Astrocyte of the spinal cord (primary cell): ENCODE measurements at places on chromosomes 1 and 21.
A peak's percentile ranks its signal among the peaks of the same experiment; 100 is the strongest.

- no peak for DNase-seq
Observed at GRCh38 chr1:163361123-163361934, 39.6 kb downstream of the NUF2 start.

DNA sequence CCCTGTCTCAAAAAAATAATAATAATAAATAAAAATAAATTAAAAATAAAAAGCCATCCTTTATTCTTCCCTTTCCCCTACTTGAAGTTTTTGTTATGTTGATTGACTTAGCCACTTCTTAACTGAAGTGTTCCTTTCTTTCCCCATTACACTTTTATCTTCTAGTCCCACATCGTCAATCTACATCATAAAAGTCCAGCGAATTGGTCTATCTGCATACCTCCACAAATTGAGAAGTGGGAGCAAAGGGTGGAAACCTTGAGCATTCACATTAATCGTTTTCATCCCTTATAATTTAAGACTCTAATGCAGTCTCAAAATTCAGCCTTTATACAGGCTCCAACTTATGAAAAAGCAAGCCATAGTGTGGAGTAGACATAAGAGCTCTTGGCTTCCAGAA lies 6.5 kb upstream of the ZYG11A start:
- no peak for DNase-seq

DNA sequence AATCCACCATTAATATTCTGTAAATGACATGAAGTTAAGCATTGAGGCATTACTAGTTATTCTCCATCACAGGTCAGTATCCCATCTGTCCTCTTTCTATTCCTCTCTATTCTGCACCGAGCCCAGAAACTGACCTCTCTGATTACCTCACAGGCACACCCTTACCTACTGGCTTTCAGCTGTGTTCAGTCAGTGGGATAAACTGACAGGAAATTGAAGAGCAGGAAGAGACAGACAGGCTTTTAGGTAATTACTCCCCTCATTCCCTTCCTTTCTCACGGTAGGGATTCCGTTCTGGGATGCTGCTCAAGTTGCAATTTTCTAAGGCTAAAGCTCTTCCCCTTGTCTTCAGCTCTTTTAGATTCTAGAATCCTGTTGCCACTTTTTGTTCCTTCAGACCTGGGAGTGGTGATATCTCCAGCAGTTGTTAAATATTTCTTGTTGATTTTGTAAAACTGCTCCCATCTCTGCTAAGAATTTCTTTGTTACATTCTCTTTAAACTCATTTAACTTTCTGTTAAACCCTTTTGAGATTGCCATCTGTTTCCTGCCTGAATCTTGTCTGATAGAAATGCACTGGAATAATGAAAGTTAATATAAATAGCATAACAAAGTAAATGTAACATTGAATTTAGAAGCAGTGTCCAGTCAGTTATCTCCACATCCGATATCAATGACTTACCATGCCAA lies 1063.4 kb downstream of the PLA2G4A start:
- no peak for DNase-seq

GRCh38 chr1:12544992-12545391 lies 73.0 kb downstream of the DHRS3 start:
- DNase-seq, result no peak

- DNase-seq, result no peak
Observed at GRCh38 chr1:28143496-28144202, 32.8 kb downstream of the PTAFR start.

GRCh38 chr21:45154511-45155508 lies 80.4 kb downstream of the ADARB1 start:
- DNase-seq, result peak; percentile 80

- DNase-seq, result peak; percentile 38
Observed at GRCh38 chr1:220843481-220844011, 35.7 kb upstream of the HLX start.

- DNase-seq, result no peak
Observed at GRCh38 chr1:226360106-226360746, 47.7 kb downstream of the PARP1 start.

- peak; percentile 24 for DNase-seq
Observed at GRCh38 chr1:205800427-205800826, 12.6 kb downstream of the SLC41A1 start.

GRCh38 chr1:5347726-5348125 lies 644.5 kb downstream of the NPHP4 start:
- no peak for DNase-seq

- no peak for DNase-seq
Observed at GRCh38 chr21:38267991-38268863, 11.4 kb downstream of the KCNJ15 start.

GRCh38 chr1:221416723-221417122 lies 325.2 kb downstream of the DUSP10 start:
- DNase-seq, result no peak

GRCh38 chr21:39681845-39682244 lies 63.1 kb upstream of the IGSF5 start:
- peak; percentile 79 for DNase-seq

- DNase-seq, result no peak
Observed at GRCh38 chr1:158329733-158330132, 1.6 kb downstream of the CD1B start.

GRCh38 chr1:94286864-94287437 lies 49.6 kb upstream of the ARHGAP29 start:
- DNase-seq, result no peak

- peak; percentile 24 for DNase-seq
Observed at GRCh38 chr1:247210062-247210375, 38.2 kb upstream of the ZNF124 start.

DNA sequence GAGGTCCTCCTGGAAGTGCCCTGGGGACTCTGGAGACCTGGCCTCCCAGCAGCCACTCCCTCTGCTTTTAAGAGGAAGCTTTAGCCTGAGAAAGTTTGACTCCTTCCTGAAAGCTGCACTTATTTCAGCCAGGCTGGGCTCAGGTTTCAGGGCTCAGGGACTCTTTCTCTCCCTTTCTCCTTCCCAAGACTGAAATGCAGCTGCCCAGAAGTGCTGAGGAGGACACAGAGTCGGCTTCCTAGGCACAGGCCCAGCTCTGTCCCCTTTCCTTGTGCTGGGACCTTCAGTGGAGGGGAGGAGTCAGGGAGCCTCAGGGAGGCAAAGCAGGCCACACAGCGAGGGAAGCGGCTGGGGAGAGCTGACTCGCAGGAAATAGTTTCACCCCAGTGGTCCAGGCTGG lies 137.3 kb downstream of the NAV1 start:
- DNase-seq, result peak; percentile 49

DNA sequence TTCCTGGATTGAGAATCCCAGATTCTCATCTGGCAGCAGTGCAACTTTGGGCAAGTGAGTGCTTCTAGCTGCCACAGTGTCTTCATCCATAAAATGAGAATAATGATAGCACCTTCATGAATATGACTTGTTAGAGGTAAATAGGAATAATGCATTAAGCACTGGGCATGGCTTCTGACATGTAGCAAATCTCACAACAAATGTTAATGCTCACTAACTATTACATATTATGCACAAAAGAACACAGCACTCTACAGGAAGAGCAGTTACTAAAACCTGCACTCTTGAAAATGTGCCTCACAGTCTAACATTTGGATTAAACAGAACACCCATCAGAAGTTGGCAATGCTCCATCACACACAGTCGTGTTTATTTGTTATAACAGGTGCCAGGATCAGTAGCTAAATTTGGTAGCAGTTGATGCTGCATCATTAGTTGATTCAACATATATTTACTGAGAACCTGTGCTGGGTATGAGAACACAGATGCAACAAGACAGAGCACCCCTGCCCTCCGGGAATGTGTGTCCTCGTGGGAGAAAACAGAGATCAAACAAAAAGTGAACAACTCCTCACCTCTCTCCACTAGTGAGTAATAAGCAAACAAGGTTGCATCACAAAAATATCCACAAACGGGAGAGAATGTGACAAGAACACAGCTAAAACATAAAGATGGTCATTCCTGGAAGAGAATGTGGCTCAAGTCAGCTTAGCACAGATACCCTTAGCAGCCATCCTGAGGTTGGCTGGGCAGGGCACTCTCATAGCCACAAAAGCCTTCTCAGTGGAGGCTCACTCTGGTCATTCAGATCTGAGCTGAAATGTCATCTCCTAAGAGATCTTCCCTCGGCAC lies 26.2 kb upstream of the LBR start:
- DNase-seq, result peak; percentile 32

DNA sequence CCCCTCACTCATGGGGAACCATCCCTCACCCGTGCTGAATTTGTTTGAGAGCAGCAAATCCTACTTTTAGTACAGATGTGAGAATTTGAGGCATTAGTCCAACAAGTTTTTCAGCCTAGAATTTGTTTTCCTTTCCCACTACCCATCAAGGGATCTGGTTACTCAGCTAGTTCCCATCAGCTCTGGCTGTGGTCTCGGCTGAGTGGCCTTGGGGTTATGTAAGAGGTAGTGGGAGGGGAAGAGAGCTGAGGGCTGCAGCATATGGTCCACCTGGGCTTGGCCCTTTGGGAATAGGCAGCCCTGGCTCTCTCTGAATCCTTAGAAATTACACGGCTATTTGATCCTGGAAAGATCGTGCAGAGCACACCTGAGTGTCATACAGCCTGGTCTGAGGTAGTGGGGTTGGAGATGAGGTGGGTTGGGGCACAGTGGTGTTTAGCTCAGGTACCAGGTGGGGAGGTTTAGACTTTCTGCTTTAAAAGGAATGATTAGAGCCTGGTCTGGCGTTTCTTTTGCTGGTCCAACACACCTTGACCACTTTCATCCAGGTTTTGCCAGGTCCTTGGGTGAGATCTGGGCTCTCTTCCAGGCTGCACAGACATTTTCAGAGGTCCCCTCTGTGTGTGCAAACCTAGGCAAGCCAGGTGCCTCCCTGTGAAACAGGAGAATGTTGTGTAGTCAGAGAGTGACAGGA lies 4.2 kb downstream of the GSTM4 start:
- no peak for DNase-seq

DNA sequence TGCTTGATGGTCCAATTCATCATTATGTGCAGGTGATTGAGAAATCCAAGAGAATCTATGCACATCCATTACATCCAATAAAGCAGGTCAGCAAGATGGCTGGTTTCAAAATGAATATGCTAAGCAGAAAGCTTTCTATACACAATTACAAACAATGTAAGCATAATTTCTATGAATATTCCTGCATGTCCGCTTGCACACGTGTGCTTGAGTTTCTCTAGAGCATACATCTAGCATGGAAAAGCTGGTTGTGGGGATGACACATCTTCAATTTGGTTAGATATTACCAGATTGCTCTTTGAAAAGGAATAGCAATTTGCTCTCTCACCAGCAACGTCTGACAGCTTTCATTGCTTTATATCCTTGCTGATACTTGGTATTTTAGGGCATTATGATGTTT lies 160.4 kb upstream of the HMGB4 start:
- DNase-seq, result no peak

DNA sequence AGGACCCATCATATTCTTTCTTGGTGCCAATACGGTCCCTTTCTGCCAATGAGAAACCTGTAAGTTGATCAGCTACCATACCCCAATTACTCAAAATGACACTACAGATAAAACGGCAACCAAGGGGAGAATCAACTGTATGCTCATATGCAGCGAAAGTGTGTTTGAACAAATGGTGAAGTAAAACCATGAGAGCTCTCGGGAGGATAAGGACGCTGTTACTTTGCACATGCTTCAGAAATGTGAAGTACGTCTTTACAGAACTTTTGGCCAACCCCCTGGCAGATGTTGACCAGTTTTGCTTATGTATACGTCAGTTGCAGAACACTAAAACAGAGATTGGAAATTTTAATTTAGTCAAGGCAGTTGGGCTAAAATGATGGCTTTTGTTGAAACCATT lies 79.6 kb downstream of the PROX1 start:
- no peak for DNase-seq

DNA sequence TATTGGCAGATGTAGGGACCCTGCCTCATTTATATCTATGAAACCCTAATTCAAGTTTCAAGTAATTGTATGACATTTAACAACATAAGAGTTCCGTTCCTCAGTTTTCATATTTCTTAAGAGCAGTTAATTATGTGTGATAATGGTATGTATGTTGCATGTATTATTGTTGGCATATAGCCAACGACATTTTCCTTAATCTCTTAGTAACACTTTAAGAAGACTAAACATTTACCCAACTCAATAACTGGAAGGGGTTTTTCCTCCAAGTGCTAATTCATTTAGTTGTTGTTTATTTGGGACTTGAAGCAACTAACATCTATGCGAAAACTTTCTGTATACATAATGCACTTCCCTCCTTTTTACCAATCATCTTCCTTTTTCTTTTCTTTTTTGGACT lies 1.5 kb upstream of the RALGPS2 start:
- DNase-seq, result no peak

DNA sequence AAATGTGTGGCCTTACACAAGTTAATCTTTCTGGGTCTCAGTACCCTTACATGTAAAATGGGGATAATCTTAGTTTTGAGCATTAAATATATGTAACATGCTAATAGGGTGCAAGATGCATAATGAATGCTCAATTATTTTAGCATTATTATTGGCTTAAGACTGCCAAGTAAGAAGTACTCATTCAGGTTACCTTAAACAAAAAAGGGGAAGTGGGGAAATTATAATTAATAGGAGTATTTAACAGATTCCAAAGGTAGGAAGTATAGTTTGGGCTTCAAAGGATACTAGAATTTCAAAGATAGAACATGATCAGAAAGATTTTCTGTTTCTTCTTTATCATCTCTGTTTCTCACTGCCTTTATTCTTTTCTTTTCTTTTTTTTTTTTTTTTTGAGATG lies 5.8 kb upstream of the CFAP126 start:
- DNase-seq, result no peak

- peak; percentile 24 for DNase-seq
Observed at GRCh38 chr1:111334169-111334568, 43.5 kb downstream of the CHIA start.

- no peak for DNase-seq
Observed at GRCh38 chr1:57800376-57800775, 376.5 kb upstream of the DAB1 start.

- DNase-seq, result peak; percentile 74
Observed at GRCh38 chr1:95974586-95974985, 740.6 kb downstream of the RWDD3 start.

- DNase-seq, result peak; percentile 11
Observed at GRCh38 chr1:108154314-108154713, 45.8 kb downstream of the SLC25A24 start.

GRCh38 chr1:235533476-235534168 lies 29.4 kb upstream of the B3GALNT2 start:
- DNase-seq, result no peak

GRCh38 chr1:70220015-70220414 lies 1.2 kb upstream of the SRSF11 start:
- no peak for DNase-seq

GRCh38 chr1:230255991-230256390 lies 170.1 kb downstream of the PGBD5 start:
- no peak for DNase-seq

DNA sequence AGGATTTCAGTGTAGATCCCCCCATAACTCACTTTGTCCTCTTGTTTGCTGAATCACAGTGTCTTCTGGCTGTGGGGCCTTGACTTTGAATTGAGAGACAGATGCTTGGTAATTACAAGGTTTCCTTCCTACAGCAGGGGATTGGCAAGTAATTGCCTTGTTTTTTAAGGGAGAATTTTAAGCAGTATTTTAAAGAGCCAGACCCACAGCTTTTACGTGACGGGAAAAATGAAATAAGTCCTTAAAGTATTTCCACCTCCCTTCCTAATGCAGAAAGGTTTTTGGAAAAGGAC lies 41.0 kb downstream of the PGBD5 start:
- DNase-seq, result no peak
